ENCODE measurements at places on chromosomes 4 and X.

GRCh38 chr4:53307819-53308780, 57.8 kb downstream of the SCFD2 start:
- DNase-seq = no peak

GRCh38 chrX:150805736-150806135, 92.7 kb downstream of the CD99L2 start:
- DNase-seq = no peak

DNA sequence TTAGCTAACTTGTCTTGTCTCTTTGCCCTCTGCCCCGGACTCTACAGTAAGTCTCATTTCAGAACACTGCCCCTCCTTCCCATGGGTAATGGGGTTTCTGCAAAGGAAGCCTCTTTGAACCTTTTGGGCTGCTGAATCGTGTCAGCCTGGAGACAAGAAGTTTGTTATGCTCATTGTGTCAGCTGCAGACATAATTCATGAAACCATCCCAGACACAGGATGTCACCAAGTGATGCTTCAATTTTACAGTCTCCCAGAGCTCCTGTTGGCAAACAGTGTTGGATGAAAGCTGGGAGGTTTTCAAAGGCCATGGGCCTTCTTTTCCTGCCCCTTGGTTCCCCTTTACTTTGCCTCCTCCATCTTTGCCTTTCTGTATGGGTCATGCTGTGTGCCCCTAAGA, 223.1 kb upstream of the TAPT1 start:
- no peak for DNase-seq

- no peak for DNase-seq
Measured at GRCh38 chrX:137342969-137343368, 223.0 kb upstream of the ZIC3 start.

DNA sequence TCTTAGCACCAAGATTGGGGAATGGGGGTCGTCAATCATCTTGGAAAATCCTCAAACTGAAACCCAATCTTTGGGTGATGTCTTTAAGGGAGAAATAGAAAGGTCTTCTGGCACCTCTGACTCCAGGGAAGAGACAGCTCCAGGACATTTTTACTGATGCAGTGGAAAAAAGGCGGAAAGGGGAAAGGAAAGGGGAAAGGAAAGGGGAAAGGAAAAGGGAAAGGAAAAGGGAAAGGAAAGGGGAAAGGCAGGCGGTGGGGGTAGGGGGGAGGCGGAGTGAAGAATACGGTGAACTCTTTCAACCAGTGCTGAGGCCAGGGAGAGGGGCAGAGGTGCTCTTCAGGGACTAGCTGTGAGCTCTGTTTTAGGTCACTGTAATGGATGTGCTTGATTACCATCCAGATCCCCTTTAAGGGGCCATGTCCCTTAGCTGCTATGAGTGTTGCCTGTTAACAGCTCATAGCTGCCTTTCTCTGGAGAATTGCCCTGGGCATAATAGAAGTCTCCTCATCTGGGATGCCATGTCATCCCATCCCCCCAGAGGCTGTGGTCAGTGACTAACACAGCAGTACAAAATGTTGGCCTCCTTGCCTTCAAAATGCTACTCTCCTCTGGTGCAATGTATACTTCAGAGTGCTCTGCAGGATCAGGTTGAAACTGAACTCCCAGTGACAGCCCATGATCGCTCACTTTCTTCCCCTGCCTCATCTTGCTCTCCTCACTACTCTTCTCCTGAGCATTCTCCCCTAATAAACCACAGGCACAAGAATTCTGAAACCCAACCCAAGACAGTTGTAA, 92.4 kb upstream of the AP1S2 start:
- DNase-seq = peak; percentile 27

- no peak for DNase-seq
Measured at GRCh38 chr4:52423967-52424366, 235.1 kb downstream of the USP46 start.

DNA sequence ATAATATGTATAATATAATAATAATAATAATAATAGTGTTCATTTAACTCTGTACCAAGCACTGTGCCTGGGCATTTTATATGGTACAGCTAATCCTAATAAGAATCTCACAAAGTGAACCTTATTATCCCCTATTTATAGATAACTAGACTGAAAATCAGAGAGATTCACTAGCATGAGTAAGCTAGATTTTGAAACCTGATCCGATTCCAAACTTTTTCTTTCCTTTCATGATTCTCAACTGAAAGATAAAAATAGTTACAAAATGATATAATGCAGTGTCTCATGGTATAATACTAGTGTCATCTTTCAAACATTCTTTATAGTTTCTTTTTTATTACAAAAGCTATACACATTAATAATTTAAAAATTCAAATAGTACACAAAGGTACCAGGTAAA, 55.9 kb upstream of the RNF128 start:
- no peak for DNase-seq

DNA sequence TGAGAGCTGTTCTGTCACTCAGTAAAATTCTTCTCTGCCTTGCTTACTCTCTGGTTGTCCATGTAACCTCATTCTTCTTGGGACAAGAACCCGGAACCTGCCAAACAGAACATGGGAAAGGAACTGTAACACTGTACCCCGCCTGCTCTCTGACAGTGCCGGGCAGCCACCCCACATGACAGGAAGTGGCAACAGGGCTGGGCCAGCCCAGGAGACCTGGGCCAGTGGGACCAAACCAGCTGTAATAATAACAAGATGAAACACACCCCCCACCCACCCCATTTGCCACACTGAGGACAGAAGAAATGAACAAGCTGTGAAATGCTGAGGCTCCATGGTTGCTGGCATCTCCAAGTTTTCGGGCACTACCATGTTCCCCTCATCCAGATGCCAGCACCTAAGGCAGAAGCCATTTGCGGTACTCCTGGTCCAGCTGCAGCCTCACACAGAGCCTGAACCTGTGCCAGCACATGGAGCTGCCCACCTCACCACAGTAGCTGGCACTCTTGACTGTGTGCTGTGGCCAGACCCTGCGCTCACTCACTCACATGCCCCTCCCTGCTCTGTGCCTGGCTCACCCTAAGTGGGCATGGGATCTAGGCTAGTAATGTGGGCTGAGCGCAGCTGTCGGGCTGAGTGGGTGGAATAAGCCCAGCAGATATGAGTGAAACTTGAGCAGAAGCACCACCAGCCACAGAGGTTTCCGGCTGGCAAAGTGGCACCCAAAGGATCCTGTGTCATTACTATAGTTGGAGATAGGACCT, 126.2 kb upstream of the UGT8 start:
- no peak for DNase-seq

DNA sequence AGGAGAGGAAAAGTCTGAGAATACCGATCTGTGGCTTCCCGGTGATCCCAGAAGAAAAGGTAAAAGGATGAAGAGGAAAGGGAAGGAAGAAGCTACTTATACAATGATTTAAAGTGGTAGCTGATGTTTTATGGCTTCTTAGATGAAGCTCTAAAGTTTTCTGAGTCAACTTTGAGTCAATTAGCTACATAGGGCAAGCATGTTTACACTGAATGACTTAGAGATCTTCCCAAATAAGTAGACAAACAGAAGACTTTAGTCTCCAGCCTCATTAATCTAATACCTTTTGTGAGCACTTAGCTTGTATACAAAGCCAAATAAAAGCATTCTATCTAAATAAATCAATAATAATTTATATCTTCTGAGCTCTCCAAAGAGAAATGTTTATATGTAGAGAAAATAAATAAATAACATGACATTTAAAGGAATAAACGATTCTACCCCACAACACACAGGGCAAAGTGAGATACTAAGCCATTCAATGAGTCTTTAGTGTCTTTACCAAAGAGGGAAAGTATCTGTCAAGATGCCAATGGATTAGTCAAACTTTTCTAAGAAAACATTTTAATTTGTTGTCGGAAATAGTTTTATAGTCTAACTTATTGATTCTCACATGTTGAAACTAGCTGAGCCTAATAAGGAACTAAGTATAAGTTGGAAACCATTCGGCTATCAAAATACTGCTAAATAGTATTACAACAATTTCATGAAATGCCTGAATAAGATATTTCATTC, 46.0 kb upstream of the TMEM184C start:
- no peak for DNase-seq

- DNase-seq = no peak
Measured at GRCh38 chrX:116493271-116493670, 30.5 kb upstream of the CT83 start.

DNA sequence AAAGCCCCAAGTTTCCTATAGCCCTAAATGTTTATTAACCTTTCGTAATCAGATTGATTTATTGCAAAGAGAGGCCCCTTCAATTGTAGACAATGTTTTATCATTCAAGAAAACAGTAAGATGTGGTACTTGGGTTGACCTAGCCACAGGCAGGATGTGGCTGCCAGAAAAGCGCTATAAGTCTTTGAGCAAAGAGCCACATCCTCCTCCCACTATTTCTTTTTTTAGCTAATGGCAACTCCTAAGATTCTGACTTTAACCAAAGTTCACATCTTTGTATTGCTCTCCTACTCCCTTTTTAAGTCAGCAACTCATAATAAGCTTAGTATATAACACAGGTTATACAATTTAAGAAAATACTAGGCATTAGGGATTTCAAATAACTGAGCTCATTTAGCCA, 70.7 kb upstream of the PPP3CA start:
- no peak for DNase-seq

DNA sequence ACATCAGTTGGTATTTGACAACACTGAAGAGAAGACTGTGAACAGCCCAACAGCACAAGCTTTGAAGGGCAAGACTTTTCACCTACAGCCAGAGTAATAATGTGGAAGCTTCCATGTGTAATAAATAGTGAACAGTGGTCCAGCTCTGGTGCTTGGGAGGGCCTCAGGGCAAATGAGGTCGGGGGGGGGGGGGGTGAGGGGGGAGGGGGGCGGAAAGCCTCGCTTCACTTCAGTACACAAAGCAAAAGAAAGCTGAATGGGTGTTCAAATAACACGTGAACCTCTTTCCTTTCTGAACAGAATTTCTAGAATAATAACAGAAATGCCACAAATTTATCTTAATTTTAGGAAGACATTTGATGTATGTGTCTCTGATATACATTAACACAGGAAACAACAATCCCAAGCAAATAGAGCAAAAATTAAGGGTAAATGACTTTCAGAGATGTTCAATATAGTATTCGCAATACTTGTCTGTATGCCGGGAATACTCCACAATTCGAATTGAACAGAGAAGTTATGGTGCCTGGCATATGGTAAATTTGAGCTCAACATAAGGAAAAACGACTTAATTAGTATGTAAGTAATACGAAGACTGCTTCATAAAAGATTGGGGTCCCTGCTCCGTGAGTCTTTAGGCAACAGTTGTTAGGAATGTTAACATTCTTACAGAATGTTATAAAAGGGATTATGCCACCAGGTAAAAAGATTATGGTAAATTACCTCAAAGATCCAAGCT, 92.6 kb downstream of the FRYL start:
- no peak for DNase-seq

- no peak for DNase-seq
Measured at GRCh38 chr4:110483516-110483915, 7.6 kb downstream of the ENPEP start.

DNA sequence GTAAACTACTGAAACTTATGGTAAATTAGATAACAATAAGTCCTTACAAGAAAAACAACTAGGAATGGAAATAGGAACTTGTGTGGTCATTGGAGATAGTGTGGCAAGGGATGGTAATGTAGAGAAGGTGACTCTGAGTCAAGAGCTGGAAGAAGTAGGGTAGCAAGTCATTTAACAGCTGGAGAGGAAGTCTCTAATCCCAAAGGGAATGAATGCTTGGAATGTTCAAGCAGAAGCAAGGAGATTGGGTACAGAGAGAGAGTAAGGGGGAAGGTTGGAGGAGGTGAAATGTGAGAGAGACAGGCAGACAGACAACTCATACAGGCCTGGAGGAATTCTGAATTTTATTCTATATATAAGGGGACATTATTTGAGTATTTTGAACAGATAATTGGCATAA, 260.6 kb upstream of the MAD2L1 start:
- no peak for DNase-seq

DNA sequence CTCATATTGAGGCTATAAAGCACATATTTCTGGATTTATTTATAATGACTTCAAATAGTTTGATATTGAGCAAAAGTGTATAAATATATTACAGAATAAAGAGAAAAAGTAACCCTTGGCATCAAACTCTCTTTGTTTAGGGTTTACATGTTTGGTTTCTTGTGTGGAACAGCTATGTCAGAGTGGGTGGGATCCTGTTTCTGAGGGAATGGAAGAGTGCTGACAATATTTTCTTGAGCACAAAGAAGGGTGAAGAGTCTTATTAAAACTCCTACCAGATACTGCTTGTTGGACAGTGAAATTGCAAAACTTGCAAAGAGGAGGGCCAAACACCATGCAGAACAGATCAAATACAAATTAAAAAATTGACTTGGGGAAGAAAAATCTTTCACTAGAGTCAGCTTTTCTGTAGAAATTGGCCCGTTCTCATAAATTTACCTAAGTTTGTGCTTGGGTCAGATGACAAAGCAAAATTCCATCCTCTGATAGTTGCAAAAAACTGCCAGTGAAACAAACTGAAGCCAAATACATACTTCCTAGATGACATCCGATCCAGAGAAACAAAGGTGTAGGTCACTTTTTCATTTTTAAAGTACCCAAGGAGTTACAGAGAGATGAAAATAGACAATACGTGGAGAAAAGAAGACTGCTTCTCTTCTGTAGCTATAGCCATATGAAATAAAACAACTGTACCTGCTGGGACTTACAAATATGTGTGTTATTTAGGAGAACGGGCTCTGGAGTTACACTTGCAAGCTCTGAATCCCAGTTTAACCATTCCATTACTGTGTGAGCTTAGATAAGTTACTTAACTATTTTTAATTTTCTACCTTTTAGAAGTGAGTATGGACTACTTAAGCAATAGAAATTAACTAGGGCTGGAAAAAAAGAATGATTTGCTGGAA, 133.3 kb downstream of the MAML3 start:
- no peak for DNase-seq

- no peak for DNase-seq
Measured at GRCh38 chr4:169619518-169619957, 840 bp upstream of the CLCN3 start.

- no peak for DNase-seq
Measured at GRCh38 chr4:147760176-147760575, 28.3 kb downstream of the ARHGAP10 start.

DNA sequence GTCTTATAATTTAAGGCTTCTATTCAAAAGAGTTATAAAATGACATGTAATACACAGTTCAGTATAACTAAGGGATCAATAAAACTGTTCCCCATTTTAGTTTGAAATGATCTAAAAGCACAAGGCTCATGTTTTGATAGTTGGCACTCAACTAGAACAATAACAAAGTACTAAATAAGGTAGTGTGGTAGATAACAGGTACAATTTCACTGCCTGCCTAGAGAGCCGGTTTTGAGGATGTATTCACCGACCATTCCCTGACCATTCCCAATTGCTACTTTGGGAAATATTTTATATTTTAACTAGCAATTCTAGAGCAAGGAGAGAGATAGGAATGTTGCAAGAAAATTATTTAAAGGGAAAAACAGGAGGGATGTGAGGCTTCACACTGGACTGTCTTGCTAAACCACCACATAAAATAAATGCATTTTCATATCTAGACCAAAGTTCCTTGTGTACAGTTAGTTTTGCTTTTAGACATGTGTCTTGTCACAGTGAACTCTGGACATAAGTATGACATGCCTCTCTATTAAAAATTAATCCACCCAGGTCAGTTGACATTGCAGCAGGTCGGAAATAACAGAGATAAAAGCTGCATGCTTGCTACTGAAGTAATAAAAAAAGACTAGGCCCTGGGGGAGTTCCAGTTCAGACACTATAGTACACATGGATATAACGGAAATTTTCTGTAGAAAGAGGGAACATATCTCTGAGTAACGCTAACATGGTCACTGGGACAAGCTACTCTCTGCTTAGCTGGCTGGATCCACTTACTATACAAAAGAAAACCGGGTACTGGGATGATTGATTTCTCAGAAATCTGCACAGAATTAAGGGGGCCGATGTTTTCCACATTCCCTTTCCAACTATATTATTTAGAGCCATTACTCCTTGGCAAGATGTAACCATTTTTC, 56.3 kb upstream of the NAP1L5 start:
- DNase-seq = no peak

- DNase-seq = peak; percentile 72
Measured at GRCh38 chr4:89752932-89753598, 83.9 kb downstream of the SNCA start.
